Fibroblast of the conjunctiva (primary cell): ENCODE measurements at places on chromosomes 1 and 21.

GRCh38 chr1:152699746-152700145 lies 1.6 kb downstream of the LCE2A start:
- no peak for DNase-seq

DNA sequence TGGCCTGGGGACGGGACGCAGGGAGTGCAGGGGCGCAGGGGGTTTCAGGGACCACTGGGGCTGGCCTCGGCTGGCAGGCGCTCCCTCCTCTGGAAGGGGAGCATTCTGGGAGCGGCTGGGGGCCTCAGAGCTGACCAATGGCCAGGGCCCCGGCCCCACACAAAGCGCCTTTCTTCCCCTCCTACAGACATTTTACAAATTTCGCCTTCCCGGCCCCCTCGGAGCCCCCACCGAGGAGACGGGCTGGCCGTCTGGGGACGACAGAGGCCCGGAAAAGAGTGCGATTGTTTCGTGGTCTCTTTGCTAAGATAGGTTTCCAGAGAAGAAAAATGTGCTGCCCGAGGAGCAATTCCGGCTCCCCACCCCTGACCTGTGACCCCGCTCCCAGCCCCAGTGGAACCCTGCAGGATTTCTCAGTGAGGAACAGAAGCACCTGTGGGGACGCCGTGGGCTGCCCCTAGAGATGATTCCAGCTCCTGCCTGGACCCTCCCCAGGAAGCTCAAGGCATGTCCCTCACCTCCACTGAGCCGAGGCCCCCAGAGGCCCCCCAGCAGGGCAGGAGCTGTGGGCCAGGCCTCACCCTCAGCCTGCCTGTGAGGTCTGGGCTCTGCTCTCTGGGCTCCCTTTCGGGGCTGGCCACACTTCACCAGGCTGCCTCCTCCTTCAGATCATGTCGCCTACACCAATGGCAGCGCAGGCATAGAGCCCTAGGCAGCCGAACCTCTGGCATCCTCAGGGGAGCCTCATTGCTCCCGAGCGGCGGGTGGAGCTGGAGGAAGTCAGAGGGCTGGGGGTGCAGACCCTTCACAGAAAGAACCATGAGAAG lies 15.0 kb upstream of the PLEKHG5 start:
- no peak for DNase-seq

- no peak for DNase-seq
These were observed 455.6 kb upstream of the ZP4 start for GRCh38 chr1:238346340-238346739.

DNA sequence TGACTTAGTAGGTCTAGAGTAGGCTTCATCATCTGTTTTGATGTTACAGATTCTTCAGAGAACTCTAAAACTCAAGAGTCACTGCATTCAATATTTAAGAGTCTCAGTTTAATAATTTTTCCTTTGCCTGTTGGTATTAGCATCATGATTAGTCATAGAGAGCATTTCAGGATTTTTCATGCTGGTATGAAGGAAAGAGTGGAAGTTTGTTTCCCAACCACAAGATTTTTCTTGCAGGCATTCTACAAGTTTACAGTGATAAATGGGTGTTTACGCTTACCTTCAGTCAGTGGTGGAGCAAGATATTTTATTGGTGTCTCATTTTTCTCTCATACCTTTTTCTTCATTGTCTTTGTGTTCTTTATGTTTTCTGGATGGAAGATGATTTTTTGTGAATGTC lies 58.4 kb upstream of the MYOCOS start:
- no peak for DNase-seq

GRCh38 chr1:42847111-42847595 lies 740 bp downstream of the ZNF691 start:
- DNase-seq: no peak

DNA sequence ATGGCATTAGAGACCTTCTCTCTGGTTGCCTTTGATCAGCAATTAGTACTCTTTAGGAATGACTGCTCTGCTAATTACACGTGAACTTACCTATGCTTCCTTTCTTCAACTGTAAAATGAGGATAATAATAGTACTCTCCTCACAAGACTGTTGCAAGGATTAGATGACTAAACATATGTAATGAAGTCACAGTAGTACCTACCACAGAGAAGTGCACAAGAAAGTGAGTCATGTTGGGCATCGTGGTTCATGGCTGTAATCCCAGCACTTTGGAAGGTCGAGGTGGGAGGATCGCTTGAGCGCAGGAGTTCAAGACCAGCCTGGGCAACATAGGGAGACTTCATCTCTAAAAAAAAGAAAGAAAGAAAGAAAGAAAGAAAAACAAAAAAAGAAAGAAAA lies 68.1 kb upstream of the AK4 start:
- no peak for DNase-seq

DNA sequence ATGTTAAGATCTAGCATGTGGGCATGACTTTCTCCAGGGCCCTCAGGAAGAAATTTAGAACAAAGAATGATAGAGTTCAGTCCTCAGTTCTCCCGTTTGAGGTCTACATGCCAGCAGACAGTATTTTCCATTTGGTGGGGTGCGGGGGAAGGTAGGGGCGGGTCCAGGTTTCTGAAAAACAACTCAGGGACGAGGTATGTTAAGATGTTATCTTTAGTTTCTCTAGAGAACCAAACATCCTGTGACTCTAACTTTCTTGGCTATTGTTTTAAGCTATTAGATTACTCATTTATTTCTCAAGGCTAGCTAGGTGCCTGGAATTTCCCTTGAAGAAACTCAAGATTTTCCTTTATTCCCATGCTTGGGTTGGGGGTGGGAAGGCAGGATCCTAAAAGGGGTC lies 42.3 kb upstream of the SYT14 start:
- DNase-seq: no peak

DNA sequence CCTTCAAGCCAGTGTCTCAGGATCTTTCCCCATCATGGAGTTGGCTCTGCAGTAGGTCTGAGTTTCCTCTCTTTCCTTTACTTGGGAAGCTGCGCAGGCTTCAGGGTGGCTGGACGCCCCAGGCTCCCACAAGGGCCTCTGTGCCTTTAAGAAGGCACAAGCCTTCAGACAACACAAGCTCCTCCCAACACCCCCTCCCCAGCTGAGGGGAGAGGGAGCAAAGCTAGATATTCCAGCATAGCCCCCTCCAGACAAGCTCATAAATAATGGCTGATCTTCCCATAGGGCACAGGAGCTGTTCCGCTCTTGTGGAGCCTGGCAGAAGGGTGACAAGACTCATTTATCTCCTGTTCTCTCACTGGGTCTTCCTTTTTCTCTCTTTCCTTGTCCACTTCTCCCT lies 27.9 kb upstream of the ATP2B4 start:
- no peak for DNase-seq

- DNase-seq: no peak
These were observed 242.2 kb downstream of the RGS7 start for GRCh38 chr1:241114699-241115233.

DNA sequence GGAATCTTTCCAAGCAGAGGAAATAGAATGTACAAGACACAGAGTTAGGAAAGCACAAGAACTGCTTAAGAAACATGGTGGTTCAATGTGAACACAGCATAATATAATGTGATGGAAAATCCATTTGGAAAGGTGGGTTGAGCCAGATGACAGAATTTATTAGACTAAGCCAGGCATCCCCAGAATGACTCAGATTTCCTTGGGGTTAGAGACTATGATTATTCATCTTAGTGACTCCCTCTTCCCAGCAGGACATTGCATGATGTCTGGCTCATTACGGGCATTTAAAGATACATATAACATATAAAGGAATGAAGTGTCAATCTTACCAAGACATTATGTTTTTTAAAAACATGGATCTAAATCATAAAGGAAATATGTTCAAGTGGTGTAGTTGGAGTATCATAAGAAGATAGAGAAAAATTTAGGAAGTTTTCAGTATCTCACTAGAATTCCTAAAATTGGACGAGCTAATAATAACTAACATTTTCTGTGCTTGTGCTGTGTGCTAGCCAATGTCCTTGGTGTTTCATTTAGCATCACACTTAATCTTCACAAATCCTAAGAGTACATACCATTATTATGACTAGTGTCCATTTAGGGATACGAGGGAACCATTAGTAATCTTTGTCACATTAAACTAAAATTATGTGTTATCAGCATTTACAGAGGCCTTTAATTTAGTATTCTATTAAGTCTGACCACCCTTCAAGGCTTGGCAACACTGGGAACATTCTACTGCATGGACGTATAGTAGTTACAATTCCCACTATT lies 41.0 kb upstream of the ST6GALNAC5 start:
- no peak for DNase-seq

DNA sequence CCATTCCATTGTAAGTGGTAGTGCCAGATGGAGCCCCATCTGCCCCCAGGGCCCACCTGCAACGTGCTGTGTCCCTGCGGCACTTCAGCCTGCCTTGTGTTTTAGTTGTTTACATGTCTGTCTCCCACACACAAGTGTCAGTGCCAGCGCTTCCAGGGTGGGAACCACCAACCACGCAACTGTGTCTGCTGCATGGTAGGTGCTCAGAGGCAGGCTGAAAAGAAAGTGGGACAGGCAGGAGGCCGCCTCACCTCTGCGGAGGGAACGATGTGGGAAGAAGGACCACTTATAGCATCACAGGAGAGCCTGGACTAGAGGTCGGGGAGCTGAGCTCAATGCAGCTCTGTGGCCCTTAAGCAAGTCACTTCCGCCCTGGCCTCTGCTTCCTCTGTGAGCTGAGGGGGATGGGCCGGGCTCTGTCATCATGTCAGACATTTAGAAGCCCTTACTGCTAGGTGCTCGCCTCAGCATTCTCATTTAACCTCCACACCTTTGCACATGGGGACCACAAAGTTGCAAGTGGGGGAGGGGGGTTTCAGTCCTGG lies 17.9 kb downstream of the SLC9A1 start:
- no peak for DNase-seq

DNA sequence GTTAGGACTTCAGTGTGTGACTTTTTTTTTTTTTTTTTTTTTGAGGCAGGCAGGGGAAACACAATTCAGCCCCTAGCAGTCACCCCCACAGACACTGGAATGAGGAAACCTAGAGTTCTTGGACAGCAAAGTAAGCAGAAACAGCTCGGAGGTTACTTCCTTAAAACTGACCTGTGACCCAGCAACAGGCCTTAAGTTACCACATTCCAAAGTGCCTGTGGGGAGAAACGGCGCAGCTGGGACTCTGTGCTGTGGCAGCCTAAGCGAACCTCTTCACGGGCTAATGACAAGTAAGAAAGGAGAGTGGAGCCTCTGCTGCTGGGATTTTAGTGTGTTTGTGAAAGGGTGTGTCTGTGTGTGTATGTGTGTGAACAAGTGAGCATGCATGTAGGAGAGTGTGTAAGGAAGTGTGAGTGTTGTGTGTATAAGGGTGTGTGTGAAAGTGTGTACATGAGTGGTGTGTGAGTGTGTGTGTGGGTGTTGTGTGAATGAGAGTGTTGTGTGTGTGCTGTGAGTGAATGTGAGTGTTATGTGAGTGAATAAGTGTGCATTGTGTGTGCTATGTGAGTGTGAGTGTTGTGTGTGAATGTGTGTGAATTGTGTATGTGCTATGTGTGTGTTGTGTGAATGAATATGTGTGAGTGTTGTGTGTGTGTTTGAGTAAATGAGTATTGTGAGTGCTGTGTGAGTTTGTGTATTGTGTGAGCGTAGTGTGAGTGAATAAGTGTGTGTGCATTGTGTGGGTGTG lies 180.8 kb downstream of the BRINP2 start:
- DNase-seq: no peak

DNA sequence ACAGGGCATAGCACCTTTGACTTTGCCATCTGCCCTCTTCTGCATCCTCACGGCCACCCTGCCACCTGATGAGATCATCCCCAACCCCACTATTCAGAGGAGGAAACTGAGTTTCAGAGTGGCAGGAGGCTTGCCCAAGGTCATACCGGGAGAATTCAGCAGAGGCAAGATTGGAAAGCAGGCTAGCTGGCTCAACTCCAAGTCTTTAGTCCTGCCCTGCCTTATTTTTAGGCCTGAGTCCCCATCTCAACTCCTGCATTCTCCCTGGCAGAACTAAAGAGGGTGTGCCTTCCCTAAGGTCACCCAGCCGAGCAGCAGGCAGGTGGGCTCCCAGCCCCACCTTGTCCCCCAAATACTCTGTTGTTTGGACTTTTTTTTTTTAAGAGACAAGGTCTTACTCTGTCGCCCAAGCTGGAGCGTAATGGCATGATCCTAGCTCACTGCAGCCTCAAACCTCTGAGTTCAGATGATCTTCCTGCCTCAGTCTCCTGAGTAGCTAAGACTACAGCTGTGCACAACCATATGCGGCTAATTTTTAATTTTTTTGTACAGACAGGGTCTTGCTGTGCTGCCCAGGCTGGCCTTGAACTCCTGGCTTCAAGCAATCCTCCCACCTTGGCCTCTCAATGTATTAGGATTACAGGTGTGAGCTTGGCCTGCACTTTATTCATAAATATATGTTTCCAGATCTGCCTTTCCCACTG lies 13.8 kb upstream of the FGR start:
- no peak for DNase-seq

DNA sequence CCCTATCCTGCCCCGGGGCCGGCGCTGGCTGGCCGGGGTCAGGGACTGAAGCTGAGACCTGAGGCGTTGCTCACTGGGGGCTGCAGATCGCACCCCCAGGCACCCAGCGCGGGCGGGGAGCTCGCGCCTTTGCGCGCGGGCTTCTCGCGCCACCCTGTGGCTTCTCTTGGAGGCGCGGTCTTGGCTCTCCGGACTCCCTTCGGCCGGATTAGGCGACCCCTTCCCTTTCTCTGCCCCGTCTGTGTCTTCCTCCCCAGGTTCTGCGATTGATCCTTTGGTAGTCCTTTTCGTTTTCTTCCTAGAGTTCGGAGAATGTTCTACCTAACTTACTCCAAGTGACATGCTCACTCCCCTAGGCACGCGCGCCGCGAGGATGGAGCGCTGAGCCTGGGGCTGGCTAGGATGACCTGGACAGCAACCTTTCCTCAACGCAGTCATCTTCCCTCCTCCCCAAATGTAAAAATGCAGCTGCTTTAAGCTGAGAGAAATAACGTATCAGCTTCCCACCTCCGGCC lies 495 bp upstream of the NTRK1 start:
- no peak for DNase-seq

DNA sequence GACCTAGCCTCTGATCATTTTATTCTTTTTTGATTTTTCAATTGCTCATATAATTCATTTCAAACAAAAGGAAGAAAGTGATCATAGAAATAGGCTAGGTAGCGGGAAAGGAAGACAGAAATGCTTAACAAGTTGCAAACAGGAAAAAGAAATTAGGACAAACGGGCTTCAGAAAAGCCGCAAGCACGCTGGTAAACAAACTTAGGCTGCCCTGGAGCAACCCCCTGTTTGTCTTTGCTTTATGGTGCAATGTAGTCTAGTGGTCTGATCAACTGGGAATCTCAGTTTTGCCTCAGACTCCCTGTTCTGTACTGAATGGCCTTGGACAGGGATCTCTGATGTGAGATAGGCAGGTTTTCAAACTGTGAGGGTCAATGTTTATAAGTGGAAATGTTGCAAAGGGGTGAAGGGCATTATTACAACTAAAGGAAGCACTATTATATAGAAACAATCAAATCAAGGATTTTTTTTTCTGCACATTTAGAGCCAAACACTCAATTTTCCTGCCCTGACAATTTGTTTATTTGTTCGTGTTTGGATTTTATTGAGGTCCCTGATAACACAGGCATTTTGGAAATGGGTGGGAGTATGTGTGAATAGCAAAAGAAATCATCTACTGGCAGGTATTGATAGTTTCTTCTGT lies 146.8 kb upstream of the NRIP1 start:
- no peak for DNase-seq
